NCI-H1105 treated with DMSO at 0.1 percent for 48 hours (cell line): ENCODE measurements at places on chromosomes 2 and 18.
A peak's percentile ranks its signal among the peaks of the same experiment; 100 is the strongest.

DNA sequence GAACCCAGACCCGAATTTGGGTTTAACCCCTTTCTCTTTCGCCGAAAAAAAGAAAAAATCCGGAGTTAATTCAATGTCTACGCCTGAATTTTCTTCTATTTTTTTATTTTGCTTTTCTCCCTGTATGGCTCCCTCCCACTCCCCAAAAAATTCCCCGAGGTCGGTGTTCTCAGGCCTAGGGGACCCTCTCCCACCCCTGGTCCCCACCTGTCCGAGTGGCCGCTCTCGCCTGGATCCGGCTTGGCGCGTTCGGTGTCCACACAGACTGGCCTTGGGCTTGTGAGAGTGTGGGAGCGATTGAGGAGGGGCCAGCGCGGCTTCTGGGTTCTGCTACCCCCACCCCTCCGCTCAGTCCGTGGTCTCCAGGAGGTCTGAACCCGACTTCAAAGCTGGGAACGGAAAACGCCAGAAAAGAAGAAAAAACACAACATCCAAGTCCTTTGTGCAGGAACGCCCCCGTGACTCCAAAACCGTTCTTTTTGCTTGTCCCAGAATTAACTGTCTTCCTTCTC, 5.7 kb upstream of the EN1 start:
- no peak for DNase-seq

DNA sequence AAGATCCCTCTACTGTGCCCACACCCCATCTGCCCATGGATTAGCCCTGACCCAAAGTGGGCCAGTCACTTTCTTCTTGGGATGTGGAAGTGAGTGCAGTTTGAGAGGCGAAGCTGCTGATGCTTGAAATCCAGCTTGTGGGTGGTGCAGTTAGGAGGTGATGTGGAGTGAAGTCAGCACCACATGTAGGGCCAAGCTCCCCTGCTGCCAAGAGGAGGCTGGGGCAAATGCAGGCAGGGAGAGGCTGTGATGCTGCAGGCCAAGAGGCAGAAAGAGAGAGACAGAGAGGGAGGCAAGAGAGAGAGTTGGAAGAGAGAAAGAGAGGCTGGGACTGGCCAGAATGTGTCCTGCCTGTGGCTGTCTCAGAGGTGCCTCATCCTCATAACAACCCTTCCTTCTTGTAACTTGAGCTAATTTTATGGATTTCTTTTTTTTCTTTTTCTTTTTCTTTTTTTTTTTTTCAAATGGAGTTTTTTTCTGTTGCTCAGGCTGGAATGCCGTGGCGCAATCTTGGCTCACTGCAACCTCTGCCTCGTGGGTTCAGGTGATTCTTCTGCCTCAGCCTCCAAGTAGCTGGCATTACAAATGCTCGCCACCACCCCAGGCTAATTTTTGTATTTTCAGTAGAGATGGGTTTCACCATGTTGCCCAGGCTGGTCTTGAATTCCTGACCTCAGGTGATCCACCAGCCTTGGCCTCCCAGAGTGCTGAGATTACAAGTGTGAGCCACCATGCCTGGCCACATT, 35.3 kb upstream of the CAB39 start:
- no peak for DNase-seq

- no peak for DNase-seq
Measured at GRCh38 chr18:60875957-60876507, 457.2 kb upstream of the CDH20 start.

DNA sequence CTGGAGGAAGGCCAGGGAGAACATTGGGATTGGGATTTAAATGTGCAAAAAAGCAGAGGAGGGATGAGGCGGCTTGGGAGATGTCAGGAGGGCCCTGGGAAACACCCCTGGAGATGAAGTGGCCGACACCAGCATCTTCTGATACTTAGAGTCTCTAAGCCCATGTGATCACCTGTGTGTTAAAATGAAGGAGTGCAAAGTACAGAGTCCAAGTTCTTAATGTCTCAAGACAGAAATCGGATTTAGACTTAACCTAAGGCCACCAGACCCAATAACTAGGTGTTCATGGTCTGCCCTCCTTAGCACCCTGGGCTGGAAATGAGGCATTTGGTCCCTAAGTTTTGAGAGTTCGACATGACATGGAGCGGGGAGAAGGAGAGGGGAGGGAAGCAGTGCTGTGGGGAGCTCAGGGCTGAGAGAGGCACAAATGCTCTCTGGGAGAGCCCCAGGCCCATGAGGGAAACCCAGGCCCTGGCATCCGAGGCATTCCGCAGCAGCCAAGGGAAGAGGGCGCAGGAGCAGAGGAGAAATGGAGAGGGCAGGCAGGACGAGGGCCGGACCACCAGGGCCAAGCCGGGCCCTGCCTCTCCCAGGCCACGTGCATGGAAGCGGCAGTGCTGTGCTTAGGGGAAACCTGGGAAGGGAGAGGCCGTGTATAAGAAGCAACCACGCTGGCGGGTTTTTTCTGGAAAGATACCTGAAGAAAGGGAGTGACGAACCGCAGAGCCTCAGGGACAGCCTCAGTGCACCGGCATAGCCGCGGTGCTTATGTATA, 63.3 kb downstream of the SFXN5 start:
- DNase-seq: no peak

- DNase-seq: no peak
Measured at GRCh38 chr18:3923750-3924149, 473.8 kb downstream of the TGIF1 start.

GRCh38 chr2:105256431-105257047, 15.0 kb downstream of the GPR45 start:
- DNase-seq: no peak

GRCh38 chr2:50863218-50863617, 168.7 kb downstream of the NRXN1 start:
- no peak for DNase-seq

GRCh38 chr2:56224316-56224715, 40.5 kb downstream of the CCDC85A start:
- no peak for DNase-seq

- no peak for DNase-seq
Measured at GRCh38 chr18:37383036-37383785, 182.4 kb downstream of the CELF4 start.

DNA sequence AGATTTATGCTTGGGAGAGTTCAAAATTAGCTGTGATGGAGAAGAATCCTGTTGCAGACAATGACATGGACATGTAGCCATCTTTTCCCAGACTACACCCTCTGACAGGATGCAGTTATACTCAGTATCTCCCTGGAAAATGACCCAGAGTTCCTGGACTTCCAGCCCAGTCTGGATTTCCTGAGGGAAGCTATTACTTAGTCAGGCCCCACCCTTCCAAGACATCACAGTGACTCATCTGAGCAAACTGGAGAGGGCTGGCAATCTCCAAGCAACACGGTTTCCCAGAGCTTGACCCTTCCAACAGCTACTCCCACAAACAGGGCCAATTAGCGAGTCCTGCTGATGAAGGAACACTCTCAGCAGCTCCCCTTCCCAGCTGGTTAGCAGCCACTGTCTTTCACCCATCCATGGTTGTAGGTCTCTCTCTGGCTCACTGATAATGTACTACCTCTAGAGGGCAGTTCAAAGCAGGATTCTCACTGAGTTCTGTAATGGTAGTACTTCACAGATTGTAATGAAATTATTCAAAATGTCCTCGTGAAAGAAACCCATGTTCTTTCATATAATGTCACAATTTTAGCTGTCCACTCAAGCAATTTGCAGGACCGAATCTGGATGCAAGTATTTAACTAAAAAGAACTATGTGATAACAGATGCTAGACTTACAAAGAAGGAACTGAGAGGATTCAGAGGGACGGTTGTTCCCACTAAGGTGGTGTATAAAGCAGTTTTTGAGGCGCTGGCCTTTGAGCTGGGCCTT, 110.2 kb downstream of the MDH1 start:
- DNase-seq: peak; percentile 27

- no peak for DNase-seq
Measured at GRCh38 chr2:71067567-71068217, 756 bp upstream of the NAGK start.

DNA sequence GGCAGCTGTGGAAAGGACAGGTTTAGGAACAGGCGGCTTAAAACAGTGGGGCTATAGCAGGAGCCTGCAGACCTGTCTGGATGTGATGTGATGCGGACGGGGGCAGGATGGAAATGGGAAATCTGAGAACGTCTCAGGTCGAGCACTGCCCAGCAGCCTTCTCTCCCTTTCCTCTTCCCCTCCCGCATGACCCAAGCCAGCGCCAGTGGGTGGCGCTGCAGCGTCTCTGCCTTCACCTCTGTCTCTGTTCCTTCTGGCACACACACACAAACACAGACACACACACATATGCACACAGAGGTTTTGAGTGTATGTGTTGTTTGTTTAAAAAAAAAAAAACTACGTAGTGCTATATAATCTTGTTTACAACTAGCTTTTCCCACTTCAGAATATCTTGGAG, 82.0 kb upstream of the SLC66A3 start:
- no peak for DNase-seq

- DNase-seq: no peak
Measured at GRCh38 chr2:37084797-37085196, 479 bp downstream of the GPATCH11 start.

GRCh38 chr2:175445281-175445680, 263.8 kb upstream of the ATP5MC3 start:
- DNase-seq: no peak

DNA sequence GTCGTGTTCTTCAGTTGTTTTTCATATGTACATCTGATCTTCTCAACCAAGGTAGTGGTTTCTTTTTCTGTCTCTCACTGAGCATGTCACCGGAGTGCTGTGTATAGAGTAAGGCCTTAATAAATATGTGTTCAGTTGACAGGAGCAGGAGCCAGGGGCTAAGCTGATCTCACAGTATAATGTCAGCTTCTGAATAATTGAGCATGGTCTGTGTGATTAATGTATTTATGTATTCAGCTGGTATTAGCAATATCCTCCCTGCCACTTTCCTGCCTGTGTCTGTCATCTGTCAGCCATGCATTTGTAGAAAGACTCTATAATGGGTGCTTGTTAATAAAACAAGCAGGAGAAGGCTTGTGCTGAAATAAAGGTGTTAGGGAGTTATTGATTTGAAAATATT, 198.9 kb downstream of the ADCYAP1 start:
- no peak for DNase-seq

GRCh38 chr2:177467646-177468045, 75.1 kb downstream of the AGPS start:
- no peak for DNase-seq

- no peak for DNase-seq
Measured at GRCh38 chr2:15945909-15946705, 5.8 kb downstream of the MYCN start.

DNA sequence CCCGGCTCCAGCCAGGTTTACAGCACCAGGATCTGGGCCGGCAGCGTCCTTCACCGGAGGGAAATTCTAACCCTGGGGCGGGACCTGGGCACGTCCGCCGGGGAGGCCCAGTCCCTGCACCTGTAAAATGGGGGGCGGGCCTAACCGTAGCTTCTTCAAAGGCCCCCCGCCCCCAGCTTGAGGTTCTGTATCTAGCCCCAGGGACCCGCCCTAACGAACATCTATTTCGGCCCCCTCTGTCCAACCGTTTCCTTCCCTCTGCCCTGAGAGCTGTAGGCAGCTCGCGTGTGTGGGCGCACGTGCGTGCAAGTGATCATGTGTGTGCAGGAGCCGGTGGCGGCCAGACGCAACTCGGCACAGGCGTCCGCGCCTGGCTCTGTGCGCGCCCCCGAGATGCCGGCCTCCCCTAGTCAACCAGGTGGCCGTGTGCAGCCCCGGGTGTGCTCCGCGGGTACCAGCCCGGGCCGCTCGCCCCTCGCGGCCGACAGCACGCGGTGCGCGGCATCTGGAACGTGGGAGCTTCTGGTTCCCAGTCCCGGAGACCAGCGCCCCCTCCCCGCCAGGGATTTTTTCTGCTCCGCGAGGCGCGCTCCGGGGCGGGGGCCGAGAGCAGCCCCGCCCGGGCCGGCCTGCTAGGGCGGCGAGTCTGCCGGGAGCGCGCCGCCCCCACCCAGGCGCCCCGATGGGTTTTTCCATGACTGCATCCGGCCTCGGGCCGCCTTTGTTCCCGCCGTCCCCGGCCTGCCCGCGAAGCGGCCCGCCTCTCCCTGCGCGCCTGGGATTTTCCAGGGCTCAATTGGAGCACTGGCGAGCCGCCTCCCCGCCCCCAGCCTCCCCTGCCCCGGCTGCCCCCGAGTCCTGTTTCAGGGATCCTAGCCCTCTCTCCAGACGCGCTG, 21.2 kb downstream of the TEX44 start:
- no peak for DNase-seq

DNA sequence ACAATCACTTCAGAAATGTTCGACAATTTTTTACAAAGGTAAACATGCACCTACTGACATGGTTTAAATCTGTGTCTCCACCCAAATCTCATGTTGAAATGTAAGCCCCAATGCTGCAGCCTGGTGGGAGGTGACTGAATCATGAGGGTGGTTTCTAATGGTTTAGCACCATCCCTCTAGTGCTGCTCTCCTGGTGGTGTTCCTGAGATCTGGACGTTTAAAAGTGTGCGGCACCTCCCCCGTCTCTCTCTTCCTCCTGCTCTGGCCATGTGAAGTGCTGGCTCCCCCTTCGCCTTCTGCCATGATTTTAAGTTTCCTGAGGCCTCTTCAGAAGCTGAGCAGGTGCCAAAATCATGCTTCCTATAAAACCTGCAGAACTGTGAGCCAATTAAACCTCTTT, 28.3 kb downstream of the MAP3K2 start:
- no peak for DNase-seq

GRCh38 chr18:6543330-6543908, 128.7 kb upstream of the L3MBTL4 start:
- DNase-seq: peak; percentile 45

- DNase-seq: peak; percentile 73
Measured at GRCh38 chr18:47931718-47932103, 1.3 kb upstream of the SMAD2 start.

GRCh38 chr18:36176711-36177110, 10.6 kb upstream of the MOCOS start:
- no peak for DNase-seq
